Activated naive CD4-positive, alpha-beta T cell (primary cell): ENCODE measurements at places on chromosomes 4 and X.
A peak's percentile ranks its signal among the peaks of the same experiment; 100 is the strongest.

GRCh38 chr4:113556382-113557134 is 205.0 kb downstream of the CAMK2D start:
- DNase-seq = no peak

DNA sequence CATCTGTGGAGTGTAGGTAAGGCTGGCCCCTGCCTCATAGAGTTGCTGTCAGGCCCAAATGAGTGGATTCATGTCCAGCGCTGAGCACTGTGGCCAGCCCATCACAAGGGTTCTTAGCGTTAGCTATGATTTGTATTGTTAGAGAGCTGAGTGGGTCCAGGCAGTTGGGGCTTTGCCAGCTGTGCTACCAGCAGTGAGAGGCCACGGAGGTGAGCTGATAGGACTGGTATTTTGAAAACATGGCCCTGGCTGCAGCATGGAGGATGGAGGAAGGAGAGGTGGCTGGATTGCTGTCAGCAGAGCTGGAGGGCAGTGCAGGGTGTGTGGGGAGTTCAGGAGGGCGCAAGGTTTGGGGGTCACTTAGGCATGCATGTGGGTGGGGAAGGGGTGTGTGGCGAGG is 69.8 kb downstream of the PSAPL1 start:
- DNase-seq = no peak

- DNase-seq = no peak
Measured at GRCh38 chr4:120691536-120691935, 231.0 kb downstream of the PRDM5 start.

DNA sequence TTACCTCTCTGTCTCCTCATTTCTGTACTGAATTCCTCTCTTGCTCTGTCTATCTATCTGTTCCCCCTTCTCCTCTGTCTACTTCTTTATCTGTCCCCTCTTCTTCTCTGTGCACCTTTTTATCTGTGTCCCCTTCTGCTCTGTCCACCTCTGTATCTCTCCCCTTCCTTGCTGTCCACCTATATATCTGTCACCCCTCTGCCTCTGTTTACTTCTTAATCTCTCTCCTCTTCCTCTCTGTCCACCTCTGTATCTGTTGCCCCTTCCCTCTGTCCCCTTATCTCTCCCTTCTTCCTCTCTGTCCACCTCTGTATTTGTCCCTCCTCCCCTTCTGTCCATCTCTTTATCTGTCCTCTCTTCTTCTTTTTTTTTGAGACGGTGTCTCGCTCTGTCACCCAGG is 8.9 kb downstream of the CCDC22 start:
- no peak for DNase-seq

DNA sequence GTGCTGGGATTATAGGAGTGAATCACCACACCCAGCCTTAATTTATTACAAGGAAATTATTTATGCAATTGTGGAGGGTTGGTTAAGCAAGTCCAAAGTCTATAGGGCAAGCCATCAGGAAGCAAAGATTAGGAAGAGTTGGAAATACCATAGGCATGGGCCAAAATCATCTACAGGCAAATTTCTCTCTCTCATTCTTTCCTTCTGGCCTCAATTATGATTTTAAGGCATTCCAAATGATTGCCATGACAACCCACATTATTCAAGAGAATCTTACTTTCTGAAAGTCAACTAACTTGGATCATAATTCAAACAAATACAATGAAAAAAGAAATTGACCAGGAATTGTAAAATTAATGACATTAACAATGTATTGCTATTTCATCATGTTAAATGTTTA is 400.8 kb downstream of the GPM6A start:
- no peak for DNase-seq

GRCh38 chr4:40055863-40056715 is 561 bp upstream of the N4BP2 start:
- peak; percentile 41 for DNase-seq

DNA sequence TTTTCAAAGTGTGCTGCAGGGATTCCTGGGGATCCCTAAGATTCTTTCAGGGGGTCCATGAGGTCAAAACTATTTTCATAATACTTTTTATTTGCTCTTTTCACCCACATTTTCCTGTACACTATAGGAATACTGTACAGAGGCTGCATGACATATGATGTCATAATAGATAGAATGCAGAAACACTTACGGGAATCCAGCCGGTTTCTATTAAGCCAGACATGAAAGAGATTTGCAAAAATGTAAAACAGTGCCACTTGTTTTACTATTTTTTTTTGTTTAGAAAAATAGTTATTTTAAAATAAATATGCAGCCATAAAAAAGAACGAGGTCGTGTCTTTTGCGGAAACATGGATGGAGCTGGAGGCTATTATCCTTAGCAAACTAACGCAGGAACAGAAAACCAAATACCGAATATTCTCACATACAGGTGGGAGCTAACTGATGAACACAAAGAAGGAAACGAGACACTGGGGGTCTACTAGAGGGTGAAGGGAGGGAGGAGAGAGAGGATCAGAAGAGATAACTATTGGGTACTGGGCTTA is 5.0 kb downstream of the ZFX start:
- DNase-seq = no peak

GRCh38 chrX:68411729-68412128 is 21.6 kb downstream of the OPHN1 start:
- DNase-seq = no peak

GRCh38 chr4:20474119-20474518 is 222.4 kb downstream of the SLIT2 start:
- DNase-seq = no peak

DNA sequence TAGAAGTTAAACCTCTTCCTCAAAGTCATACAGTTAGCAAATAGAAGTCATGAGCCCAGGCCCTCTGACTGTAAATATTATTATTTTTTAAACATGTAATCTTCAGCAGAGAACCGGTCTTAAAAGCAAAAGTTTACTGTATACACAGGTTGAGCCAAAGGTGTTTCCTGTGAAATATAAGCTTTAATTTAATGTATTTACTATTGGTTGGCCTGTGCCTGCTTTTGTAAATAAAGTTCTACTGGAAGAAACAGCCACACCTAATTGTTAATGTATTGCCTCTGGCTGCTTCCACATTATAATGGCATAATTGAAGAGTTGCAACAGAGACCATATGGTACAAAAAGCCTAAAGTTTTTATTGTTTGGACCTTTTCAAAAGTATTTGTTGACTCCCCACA is 61.0 kb upstream of the PRDM8 start:
- no peak for DNase-seq

DNA sequence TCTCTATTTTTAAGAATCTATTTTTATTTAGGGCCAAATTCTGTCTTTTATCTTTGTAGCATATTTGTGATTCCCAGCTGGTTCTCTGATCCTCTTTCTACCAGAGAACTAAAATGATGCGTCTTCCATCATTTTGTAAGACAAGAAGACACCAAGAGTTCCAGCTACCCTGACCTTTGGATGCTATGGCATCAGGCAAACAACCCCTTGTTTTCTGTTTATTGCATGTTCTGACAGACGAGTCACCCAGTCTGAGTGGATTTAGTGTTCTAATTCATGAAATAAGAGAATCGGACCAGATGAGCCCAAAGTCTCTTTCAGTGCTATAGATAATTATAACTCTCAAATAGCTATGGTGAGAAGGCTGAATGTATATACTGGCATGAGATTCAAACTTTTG is 69.7 kb downstream of the ZFYVE28 start:
- DNase-seq = no peak
